CD4-positive, alpha-beta T cell treated with Interleukin-10 for 1 hour (primary cell): ENCODE measurements at places on chromosomes 4 and X.

GRCh38 chr4:176413171-176413570, 93.4 kb downstream of the SPCS3 start:
- no peak for DNase-seq

DNA sequence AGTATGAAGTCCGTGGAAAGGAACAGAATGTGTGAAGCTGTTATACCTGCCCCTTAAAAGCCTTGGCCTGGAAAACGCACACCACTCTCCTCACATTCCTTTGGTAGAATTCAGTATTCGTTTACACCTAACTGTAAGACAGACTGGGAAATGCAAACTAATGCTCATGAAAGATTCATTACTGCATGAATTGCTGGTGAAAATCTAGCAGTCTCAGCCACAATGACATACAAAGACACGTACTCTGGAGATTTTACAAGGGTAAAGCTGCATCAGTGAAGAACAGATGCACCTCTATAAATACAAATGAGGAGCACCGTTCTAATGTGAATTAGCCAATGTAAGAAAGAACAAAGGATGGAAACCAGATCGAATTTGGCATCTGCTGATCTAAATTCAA, 2051.3 kb downstream of the PCDH7 start:
- no peak for DNase-seq

DNA sequence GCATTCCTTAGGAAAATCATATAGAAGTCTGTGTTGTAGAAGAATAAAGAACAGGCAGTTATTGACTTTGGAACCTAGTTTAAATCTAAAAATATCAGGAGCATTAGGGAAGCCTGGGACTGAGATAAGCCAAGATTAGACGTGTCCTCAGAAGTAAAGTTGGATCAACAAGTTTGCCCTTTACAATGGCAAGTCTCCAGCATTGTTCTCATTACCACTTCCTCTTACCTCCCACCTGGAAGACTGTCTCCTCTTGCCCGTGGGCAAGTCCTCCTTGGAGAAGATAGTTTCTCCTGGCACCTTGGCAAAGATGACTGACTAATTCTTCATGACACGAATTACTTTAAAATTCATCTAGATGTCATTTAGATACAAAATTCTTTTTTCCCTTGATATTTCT, 37.8 kb downstream of the CNKSR2 start:
- no peak for DNase-seq

DNA sequence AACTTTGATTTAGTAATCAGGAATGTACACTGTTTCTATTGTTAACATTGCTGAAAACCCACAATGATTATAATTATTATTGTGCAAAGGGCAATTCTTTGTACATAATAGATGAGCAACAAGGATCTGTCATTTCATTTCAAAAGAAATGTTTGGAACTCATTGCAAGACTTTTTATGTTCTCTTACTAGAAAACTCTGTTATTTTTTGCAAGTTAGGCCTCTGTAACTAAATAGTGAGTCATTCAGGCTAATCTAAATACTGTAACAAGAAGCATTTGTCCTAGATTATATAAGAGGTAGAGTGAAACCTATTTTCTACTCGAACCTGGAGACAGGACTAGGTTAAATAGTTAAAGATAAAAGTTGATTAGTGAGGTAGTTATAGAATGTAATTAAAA, 93.2 kb upstream of the FAM47B start:
- DNase-seq, result no peak

DNA sequence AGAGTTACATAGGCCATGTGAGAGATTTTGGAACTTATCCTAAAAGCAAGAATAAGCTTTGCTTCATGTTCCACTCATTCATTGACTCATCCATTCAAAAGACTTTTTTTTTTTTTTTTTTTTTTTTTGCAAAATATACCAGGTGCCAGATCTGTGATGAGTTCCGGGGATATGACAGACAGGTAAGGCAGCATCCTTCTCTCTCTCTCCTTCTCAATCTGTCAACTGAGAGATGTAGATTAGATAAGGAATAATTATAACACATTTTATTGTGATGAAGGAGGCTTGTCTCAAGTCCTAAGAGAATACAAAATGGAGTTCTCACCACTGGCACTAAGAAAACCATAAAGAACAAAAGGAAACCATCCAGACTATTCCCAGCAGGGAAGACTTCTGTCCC, 190.2 kb upstream of the CPEB2 start:
- DNase-seq, result no peak

- DNase-seq, result no peak
Measured at GRCh38 chr4:56438766-56439165, 2.7 kb downstream of the PAICS start.

GRCh38 chrX:103187953-103188475, 26.9 kb upstream of the BEX4 start:
- no peak for DNase-seq

DNA sequence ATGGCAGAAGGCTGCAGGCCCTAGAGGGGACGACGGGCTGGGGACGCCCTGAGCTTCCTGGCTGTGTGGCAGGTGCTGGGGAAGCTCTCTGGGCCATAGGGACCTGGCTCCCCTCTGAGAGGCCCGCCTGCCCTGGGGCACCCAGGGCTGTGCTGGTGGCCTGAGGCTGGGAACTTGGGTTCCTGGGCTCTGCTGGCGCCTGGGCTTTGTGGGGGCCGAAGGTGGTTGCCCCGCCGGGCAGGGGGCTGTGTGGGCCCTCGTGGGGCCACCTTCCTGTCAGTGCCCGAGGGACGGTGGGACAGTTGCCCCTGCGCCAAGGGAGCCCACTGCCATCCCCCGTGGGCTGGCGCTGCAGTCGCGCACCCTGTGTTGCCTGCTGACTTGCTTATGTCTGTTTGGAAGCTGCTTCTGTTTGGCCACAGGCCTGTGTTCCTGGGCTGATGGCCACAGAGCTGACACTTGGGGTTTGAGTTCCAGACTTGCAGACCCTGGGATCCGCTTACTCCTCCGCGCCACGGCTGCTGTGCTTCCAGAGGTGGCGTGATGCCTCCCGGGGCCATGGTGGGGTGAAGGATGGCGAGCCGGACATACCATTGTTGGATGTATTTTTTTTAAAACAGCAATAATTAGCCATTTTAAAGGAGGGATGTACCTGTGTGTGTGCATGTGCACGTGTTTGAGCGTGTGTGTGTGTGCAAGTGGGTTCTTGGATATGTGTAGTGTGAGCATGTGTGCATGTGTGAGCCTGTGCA, 8.5 kb downstream of the NAT8L start:
- DNase-seq, result no peak

GRCh38 chrX:131626681-131627296, 82.9 kb downstream of the OR13H1 start:
- no peak for DNase-seq

DNA sequence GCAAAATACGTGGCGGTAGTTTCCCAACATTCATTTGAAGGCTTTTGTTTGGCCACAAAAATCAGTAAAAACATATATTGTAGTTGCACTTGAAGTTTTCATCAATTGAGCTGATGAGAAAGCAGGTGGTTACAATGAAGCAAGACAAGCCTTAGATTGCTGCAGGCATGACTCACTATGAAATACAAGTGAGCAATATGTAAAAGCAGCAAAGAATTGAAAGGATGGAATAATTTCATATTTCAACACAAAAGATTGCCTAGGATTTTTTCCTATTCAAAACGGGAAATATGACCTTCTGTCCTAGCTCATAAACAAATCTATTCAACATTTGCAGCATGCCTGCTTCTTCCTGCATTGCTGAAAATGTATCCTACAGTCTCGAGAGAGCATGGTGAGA, 190.9 kb upstream of the BANK1 start:
- DNase-seq, result no peak

- no peak for DNase-seq
Measured at GRCh38 chrX:39000802-39001201, 199.5 kb downstream of the MID1IP1 start.

- no peak for DNase-seq
Measured at GRCh38 chr4:159048166-159048886, 54.6 kb upstream of the RAPGEF2 start.

- no peak for DNase-seq
Measured at GRCh38 chr4:24063731-24064130, 173.9 kb upstream of the PPARGC1A start.

GRCh38 chrX:119417376-119417775, 18.2 kb downstream of the SLC25A43 start:
- DNase-seq, result no peak

DNA sequence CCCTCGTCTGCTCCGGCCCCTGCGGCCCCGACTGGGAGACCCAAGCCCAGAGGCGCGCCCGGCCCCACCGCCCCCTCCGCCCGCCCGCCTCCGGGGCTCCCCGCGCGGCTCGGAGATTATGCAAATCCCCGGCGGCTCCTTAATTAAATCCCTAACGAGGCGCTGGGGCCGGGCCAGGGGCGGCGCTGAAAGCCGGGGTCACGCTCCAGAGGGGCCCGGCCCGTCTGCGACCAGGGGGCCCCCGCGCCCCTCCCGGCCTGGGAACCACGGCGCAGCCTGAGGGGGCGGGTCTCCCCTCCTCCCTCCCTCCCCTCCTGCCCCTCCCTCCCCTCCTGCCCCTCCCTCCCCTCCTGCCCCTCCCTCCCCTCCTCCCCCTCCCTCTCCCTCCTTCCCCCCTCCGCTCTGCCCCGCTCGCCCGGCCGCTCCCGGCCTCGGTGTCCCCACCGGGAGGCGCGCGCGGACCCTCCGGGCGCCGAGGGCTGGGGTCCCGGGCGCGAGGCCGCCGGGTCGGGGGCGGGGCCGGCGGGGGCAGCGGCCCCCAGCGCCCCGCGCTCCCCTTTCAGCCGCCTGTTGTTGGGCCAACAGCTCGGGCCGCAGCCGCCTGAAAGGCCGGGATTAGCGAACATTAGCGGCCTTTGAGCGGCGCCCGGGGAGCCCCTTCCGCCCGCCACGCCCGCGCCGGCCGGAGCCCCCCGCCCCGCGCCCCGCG, 25.9 kb upstream of the FGFR3 start:
- no peak for DNase-seq

DNA sequence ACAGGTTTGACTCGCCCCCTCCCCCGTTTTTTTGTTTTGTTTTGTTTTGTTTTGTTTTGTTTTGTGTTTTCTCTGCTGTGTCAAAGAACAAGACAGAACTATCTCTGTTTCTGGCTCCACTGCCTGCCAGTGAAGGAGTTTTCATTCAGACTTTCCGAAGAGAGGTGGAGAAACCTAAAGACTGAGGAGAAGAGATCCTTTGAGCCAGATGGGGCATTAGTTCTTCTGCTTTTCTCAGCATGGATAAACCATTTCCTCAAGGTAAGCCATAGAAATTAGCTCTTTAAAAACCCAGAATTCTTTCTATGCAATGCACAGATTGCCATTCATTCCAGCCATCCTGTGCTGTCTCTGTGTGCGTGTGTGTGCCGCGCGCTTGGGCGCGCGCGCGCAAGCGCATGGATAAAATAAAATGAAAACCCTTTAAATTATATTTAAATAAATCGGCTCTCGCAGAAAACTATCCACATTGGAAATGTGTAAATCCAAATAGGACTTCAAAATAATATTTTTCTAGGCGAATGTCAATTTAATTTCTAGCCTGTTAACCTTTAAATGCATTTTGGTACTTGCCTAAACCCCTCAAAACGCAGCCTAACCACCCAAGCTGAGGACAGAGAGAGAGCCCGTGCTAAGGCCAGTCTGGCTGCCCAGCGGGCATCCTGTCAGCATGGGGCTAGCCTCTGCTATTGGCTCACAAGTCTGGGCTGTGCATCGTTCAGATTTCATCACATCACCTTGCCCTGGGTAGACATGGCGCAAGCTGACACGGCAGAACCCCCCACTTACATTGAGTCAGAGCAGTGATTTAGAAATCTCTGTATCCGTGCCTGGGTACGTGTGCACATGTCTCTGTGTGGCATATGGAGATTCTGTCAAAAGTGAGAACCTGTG, 113.0 kb upstream of the VAMP7 start:
- DNase-seq, result no peak

GRCh38 chr4:73897380-73898136, 28.4 kb downstream of the CXCL1 start:
- no peak for DNase-seq

- no peak for DNase-seq
Measured at GRCh38 chrX:34654696-34655490, 2.2 kb downstream of the TMEM47 start.

- DNase-seq, result no peak
Measured at GRCh38 chr4:157888281-157888680, 284.5 kb downstream of the GASK1B start.

DNA sequence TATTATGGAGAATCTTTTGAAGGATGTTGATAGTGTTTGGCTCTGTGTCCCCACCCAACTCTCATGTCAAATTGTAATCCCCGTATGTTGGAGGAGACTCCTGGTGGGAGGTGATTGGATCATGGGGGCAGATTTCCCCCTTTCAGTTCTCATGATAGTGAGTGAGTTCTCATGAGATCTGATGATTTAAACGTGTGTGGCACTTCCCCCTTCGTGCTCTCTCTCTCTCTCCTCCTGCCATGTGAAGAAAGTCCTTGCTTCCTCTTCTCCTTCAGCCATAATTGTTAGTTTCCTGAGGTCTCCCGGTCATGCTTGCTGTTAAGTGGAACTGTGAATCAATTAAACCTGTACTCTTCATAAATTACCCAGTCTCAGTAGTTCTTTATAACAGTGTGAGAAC, 166.1 kb upstream of the NUDT6 start:
- DNase-seq, result no peak

GRCh38 chrX:151790481-151791160, 56.1 kb downstream of the CNGA2 start:
- DNase-seq, result no peak

DNA sequence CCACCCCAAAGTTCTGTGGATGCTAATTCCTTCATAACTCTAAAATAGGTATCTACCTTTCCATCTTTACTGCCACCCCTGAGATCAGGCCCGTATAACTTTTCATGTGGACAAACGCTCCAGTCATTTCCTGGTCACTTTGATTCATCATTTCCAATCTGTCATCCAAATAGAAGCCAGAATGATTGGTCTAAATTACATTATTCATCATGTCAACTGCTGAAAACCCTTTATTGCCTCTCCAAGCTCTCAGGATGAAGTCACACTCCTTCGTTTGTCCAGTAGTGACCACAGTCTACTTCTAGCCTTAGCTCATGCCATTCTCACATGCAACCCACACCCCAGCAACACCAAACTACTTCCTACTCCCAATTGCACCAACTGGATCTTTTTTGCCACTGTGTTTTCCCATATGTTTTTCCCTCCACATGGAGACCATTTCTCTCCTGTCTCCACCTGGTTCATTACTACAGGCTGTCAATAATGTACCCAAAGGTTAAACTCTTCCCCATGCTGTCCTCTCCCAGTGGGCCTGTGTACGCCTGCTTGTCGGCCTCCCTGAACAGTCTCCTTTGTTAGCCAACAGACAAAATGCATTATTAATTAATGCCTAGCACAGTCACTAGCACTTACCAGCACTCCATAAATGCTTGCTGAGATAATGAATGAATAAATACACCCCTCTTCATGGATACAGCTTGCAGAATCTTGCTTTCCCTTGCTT, 382.6 kb upstream of the NOCT start:
- DNase-seq, result no peak
